Small intestine (tissue), 16 donors: ENCODE measurements at places on chromosomes 6 and 20.
A peak's percentile ranks its signal among the peaks of the same experiment; 100 is the strongest.

- DNase-seq = no peak
These were observed 27.8 kb downstream of the CASS4 start for GRCh38 chr20:56439771-56440291.

- no peak for DNase-seq
These were observed 673.7 kb downstream of the HTR1B start for GRCh38 chr6:76789580-76789979.

- DNase-seq = no peak
These were observed 96.0 kb upstream of the CNKSR3 start for GRCh38 chr6:154606457-154606856.

DNA sequence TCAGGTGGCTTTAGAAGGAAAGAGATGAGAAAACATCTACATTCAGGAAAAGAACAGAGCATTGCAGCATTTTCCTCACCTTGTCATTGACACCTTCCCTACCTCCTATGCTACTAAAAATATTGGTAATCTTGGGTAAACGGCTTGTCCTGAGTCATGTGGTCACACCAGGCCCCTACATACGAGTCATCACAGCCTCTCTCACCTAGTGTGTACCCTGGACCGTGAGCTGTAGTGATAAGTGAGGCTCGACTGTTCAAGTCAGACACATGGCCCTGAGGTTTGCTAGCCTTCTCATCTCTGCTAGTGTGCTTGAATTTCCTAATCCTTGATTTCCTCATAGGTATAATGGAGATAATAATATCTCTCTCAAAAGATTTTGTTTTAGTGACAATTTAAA is 29.6 kb upstream of the TMEM244 start:
- DNase-seq = peak; percentile 39

DNA sequence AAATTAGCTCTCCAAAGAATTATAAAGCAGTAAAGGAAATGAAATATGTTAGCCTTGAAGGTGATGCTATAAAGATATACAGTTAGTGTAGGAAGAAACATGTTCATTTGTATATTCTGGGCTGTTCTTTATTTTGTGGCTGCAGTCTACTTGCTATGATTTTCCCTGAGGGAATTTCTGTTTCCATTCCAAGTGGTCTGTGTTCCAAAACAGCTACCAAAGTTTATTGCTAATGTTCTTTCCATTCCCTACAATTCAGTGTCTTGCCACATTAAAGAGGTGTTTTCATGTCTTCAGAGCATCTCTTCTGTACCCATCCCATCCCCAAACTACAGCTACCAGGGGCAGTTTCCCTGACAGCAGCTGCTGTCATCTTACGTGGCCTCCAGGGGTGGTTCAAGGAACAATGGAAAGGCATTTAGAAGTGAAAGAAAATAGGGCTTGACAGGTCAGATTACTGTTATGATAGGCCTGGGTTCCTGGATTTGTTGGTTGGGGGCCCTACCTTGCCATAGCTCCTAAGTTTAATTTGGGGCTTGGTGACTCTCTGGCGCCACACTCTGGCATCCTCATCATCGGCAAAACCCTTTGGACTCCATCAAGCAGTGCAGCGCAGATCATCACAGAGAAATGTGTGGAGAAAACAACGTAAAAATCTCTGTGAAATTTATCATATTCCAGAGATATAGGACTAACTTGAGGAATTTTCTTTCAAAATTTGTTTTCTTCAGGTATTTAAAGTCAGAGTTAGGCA is 33.8 kb upstream of the AIG1 start:
- peak; percentile 27 for DNase-seq

DNA sequence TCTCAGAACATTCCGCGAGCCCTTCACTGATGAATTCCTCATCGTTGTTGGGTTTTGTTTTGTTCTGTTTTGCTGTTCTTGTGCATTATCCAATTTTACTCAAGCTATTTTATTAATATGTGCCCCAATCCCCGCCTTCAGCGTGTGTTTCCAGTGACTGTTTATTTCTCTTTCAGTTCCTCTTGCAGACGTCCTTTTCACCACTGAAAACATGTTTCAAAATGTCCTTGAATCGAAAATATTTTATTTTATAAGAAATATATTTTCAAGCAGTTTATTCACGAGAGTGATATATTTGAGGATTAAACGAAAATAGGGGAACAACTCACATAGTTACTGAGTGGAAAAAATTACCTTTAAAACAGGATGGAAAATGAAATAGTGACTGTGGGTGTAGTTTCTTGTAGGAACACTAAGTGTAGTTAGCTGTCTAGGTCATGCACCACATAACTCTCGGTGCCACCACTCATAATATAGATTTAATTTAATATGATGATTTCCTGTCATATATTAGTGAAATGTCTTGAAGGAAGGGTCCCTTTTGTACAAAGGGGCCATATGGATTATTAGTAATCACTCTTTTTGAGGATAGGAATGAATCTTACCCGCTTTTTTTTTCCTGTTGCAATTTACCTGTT is 45.3 kb upstream of the HDDC2 start:
- no peak for DNase-seq

DNA sequence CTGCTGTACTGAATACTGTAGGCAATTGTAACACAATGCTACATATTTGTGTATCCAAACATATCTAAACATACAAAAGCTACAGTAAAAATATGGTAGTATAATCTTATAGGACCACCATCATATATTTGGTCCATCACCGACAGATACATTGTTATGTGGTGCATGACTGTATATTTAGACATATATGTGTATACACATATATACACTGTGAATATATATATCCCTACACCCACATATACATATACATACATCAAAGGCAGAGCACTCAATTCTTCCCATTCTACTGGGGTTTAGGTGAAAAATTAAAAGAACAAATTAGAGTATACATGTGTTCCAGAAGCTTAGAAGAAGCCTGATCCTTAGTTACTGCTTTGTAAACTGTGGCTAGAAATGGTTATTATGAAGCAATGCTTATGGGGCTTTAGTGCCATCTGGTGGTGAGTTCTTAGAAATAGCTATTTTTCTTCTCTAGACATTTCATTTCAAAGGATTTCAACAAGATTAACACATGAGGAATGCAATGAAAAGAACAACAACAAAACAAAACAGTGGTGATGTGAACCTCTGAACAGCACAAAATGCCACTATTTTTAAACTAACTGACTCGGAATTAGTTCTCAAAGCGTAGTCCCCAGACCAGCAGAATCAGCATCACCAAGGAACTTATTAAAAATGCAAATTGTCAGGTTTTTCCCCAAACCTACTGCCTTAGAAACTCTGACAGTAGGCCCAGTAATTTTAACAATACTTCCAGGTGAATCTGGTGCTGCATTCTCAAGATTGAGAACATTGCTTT is 38.0 kb downstream of the PKHD1 start:
- DNase-seq = peak; percentile 30

DNA sequence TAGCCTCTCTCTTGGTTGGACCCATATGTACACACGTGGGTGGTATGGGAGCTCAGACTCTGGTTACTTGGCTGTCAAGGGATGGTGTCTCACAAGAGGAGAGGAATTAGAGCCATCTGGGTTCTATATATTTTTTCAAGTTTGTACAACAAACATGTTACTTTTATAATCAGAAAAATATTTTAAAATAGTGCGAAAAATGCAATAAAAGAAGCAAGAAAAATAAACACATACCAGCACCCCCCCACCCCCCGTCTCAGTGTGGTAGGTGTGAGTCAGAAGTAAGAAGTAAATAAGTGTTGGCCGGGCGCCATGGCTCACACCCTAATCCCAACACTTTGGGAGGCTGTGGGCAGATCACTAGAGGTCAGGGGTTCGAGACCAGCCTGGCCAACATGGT is 2.1 kb upstream of the TIAM2 start:
- no peak for DNase-seq

GRCh38 chr6:98827295-98828159 is 6.8 kb upstream of the POU3F2 start:
- DNase-seq = no peak

- no peak for DNase-seq
These were observed 87.0 kb upstream of the RNF24 start for GRCh38 chr20:4102381-4102780.

GRCh38 chr6:107768044-107768443 is 56.1 kb downstream of the SCML4 start:
- DNase-seq = no peak

GRCh38 chr20:46546936-46547335 is 3.5 kb downstream of the OCSTAMP start:
- no peak for DNase-seq

GRCh38 chr6:163946437-163946836 is 531.9 kb downstream of the QKI start:
- DNase-seq = no peak

GRCh38 chr6:1581120-1581991 is 28.4 kb upstream of the FOXC1 start:
- no peak for DNase-seq

DNA sequence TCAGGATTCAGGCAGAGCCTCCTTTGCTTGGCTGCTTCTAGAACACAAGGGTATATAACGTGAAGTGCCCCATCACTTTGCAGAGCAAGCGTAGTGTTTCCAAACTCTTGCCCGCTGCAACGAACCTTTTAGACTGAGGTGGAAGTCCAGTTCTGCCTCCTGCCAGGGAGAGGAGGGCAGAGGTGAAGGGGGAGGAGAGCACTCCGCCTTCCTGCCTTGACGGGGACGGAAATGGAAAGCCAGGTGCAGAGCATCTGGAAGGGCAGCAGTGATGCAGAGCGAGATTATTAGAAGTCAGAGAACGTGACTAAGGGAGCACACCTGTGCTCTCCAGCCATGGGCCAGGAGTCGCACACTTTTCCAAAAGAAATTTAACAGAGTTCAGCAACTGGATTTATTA is 63.4 kb downstream of the RREB1 start:
- DNase-seq = peak; percentile 96

GRCh38 chr6:121764493-121764892 is 329.0 kb downstream of the GJA1 start:
- DNase-seq = no peak

DNA sequence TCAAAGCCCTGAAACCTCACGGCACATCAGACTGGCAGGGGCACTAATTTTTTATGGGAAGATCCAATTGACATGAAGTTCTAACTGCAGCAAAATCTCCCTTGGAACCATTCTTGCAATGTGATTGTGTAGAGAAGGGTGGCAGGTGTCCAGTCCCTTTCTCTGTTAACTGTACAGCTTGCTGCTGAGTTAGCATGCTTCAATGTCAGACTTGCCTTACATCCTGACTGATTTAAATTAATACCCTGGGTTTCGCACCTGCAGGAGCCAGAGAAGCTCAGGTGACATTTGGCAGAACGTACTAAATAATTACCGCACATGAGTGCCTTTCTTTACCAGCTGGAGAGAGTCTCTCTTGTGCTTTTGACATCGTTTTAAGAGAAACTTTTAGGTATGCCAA is 123.0 kb downstream of the DOK5 start:
- DNase-seq = no peak

DNA sequence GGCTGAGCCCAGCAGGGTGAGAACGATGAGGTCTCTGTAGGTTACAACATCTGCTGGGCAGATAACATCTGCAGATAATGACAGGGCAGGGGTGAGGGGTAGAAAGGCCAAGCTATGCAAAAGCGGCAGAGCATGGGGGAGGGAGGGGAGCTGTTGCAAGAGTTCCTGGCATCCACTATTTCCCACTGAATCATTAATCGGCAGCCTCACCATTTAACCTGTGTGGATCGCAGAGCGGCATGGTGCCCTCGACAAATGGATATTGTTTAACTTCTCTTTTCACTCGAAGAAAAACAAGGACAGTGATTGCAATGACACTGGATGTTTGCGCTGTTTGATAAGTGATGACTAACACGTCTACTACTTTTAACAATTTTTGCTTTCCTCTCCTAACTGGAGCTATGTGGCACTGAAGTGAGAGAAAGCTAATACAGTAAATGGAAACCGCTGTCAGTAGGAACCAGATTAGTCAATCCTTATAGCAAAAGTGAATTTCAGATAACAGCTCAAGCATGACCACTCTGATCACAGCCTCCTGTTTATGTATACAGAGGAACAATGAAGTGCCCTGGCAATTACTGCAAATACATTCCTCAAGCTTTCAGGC is 381.5 kb downstream of the TFAP2A start:
- DNase-seq = no peak

GRCh38 chr20:4592316-4593148 is 129.2 kb upstream of the PRND start:
- DNase-seq = peak; percentile 65

DNA sequence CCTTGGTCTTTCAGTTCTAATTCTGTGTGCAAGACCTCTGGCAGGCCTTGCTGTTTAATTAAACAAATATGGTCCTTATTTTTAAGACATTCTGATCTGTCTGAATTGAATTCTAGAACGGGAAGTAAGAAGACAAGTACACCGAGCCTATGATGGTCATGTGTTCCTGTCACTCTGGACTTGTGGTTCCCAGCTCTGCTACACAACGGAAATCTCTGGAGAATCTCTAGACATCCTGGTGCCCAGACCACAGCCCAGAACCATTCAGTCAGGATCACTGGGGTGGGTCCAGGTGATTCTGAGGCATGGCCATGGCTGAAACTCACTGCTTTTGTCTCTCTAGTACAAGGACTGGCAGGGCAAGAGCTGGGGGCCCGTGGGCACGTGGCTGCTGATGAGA is 15.9 kb upstream of the KCNK16 start:
- DNase-seq = no peak

GRCh38 chr6:119077643-119078375 is 655 bp downstream of the FAM184A start:
- peak; percentile 38 for DNase-seq

DNA sequence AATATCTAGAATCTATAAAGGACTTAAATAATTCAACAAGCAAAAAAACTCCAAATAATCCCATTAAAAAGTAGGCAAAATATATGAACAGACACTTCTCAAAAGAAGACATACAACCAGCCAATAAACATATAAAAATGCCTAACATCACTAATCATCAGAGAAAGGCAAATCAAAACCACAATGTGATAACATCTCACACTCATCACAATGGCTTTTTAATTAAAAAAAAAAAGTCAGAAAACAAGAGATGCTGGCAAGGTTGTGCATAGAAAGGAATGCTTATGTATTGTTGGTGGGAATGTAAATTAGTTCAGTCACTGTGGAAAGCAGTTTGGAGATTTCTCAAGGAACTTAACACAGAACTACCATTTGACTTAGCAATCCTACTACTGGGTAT is 979.6 kb upstream of the MAP3K7 start:
- DNase-seq = no peak

DNA sequence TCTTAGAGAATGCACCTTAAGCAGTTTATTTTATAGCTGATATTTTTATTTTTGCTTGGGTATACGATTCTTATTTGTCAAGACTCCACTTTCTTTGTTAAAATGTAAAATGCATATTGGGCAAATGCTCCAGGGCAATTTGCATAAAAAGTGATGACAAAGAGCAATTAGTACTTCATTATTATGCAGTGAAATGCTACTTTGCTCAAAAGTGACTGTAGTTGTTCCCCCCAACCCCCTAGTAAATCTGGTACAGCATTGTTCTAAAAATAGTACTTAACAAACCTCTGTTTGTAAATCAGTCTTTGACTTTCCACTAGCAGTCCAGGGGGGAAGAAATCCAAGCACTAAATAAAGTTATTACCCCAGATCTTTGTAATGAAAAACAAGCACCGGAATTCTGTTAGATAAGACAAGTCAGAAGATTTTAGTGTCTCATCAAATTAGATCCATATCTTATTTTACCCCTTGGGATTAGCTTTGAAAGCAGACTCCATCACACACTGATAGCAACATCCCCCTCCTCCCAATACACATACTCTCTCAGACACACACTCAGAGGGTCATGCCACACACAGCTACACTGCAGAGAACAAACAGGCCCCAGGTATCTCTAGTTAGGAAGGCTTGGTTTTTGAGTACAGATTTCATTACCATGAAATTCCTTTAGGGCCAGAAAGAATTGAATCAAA is 32.9 kb upstream of the BACH2 start:
- no peak for DNase-seq

GRCh38 chr6:157946865-157947532 is 34.7 kb upstream of the SYNJ2 start:
- no peak for DNase-seq
